ENCODE measurements at places on chromosomes 12 and 14.

GRCh38 chr12:132116709-132117557, 27.2 kb downstream of the DDX51 start:
- DNase-seq, result no peak

GRCh38 chr12:28158353-28158752, 31.9 kb upstream of the CCDC91 start:
- DNase-seq, result no peak

GRCh38 chr12:132489602-132490266, at the start of gene FBRSL1:
TSS of gene FBRSL1 (plus strand) at chr12:132490151.
- DNase-seq, result peak; percentile 84

GRCh38 chr14:42322531-42323284, 716.0 kb downstream of the LRFN5 start:
- DNase-seq, result no peak

DNA sequence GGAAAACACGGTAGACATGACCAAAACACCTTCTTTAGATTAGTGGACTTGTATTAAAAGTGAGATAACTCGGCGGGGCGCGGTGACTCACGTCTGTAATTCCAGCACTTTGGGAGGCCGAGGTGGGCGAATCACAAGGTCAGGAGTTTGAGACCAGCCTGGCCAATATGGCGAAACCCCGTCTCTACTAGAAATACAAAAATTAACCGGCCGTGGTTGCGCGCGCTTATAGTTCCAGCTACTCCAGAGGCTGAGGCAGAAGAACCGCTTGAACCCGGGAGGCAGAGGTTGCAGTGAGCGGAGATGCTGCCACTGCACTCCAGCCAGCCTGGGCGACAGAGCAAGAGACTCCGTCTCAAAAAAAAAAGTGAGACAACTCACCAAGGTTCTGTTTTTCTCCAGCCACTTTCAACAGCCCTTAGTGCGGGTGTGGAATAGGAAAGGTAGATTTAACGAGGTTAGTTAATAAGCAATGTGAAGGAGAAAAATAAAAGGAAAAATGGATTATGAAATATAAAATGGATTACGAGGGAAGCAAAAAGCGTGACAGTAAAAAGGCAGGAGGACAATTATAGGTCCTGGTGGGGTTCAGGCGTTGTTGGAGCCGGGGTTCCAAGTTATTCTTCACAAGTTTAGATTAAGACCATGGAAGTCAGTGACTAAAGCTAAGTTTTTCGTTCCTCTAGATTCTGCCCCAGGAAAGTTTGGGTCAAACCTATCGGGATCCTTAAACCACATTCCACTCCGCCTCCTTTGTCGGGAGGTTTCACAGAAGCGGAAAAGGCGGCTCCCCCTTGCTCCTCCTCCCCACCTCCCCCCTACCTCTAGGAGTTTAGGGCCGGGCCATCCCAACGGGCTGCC, 534 bp downstream of the PPP2R3C start:
- DNase-seq, result no peak

- no peak for DNase-seq
These were observed 5.1 kb downstream of the CDH24 start for GRCh38 chr14:23052182-23052623.

DNA sequence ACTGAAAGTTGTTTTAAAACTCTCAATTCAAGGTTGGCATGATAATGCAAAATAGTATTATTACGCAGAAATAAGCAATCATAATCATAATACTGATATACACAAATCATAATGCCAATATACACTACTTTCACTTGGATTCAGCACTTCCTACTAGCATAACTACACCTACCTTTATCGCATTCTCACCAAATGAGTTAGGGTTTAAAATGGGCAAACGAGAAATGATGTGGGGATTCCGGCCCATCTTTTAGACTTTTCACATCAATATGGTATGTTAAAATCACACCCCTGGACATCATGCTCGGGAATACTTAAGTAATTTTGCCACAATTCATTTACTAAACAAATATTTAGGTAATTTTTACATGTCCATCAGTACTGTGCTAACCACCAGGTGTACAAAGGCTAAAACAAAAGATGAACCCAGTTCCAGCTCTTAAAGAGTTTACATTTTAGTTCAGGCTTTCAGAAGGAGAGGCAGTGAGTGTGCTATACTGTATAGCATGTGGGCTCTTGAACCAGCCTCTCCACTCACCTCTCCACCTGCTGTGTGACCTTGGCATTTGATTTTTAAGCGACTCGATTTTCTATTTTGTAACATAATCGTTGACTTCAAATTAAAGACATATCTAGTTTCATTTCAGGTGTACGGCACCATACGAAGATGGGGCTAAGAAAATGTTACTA, 1.1 kb upstream of the USP15 start:
- no peak for DNase-seq

DNA sequence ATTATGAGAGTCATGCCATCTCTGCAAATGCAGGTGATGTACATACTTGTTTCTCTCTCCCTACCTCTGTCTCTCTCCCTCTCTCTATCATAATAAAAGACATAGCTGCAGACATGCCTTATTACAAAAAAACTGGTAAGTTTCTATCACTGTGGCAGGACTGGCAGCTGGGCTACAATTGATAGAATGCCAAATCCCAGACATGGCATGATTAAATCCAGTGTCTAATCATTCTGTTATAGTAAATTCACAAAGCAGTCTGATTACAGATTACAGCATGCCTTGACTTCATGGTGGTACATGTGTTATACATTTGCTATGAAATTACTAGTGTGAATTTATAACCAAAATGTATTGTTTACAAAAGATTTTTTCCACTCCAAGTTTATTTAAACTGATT, 854.7 kb downstream of the TMTC2 start:
- DNase-seq, result no peak

DNA sequence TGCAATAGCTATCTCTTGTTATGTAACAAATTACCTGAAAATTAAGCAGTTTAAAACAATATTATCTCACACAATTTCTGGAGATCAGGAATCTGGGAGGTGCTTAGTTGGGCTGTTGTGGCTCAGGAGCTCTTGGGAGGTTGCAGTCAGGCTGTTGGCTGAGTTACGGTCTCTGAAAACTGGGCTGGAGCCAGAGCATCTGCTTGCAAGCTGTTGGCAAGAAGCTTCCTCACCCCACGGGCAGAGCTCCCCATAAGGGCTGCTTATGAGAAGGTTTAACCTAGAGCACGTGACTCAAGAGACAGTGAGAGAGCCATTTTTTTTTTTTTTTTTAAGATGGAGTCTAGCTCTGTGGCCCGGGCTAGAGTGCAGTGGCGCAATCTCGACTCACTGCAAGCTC, 346.8 kb downstream of the ATP23 start:
- DNase-seq, result no peak

- DNase-seq, result no peak
These were observed 69.6 kb upstream of the PRMT8 start for GRCh38 chr12:3421191-3421978.

GRCh38 chr12:127489061-127489460, 777.9 kb upstream of the TMEM132C start:
- DNase-seq, result no peak

DNA sequence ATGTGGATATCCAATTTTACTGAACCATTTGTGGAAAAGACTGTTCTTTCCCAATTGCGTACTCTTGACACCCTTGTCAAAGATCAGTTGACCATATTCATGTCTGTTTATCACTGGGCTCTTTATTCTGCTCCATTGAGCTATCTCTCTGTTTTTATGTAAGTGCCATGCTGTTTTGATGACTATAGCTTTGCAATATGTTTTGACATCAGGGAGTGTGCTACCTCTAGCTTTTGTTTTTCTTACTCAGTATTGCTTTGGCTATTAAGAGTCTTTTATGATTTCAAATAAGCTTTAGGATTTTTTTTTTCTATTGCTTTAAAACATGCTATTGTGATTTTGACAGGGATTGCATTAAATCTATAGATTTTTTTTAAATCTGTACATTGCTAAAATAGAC, 194.3 kb downstream of the SNAPC1 start:
- no peak for DNase-seq

DNA sequence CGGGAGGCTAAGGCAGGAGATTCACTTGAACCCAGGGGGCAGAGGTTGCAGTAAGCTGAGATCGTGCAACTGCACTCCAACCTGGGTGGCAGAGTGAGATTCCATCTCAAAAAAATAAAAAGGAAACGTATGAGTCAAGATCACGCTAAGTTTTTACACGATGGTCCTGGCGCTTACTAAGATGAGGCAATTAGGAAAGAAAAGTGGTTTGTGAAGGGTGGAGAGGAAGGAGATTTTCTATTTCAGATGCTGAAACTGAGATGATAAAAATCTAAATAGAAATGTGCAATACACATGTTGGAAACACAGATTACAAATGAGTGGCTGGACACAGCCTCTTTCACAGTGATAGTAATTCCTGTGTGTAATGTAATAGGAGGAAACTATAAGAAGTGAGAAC, 63.2 kb downstream of the KDM5A start:
- no peak for DNase-seq

GRCh38 chr12:2902272-2902880, 11.7 kb downstream of the TULP3 start:
- no peak for DNase-seq

GRCh38 chr12:120356567-120357030, 12.4 kb downstream of the MSI1 start:
- peak; percentile 57 for DNase-seq

DNA sequence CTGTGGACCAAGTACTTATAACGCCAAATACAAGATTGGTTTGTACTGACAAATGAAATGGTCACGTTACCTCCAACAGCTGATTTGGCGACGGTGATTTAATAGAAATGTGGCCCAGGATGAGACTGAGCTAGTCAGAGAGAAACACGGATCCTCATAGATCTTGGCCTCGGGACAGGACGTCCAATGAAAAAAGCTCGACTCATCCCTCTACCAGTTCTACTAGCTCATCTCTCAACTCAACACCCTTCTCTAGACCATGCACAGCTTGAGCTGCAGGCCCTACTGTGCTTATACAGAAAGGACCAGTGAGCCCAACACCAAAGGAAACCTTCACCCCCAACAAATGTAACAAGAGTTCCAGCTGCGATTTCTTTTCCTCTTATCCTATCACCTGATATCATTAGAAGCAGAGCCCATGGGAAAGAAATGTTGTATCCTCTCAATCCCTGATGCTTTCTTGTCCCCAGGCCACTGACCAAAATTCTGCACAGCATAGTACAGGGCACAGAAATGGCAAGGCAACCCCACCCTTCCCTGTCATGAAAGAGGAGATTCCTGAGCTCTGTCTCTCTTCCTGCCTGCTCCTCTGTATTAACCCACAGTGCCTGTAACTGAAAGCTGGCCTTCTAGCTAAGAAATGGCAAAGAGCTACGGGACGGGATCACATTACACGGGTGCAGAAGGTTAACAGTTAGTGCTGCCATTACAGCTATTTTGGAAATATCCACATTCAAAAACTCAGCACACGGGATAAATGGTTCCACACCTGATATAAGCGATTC, 39.2 kb downstream of the DICER1 start:
- no peak for DNase-seq

- DNase-seq, result no peak
These were observed 698.9 kb downstream of the BCL11B start for GRCh38 chr14:98573082-98573481.

DNA sequence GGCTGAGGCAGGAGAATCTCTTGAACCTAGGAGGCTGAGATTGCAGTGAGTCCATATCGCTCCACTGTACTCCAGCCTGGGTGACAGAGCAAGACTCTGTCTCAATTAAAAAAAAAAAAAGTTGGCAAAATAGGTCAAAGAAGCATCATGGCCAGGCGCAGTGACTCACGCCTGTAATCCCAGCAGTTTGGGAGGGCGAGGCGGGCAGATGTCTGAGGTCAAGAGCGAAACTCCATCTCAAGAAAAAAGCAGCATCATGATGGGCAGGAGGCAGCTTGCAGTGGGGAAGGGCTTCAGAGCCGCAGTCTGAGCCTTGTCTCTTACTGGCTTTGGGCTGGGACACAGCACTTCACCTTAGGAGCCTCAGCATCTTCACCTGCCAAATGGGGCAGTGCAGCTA, 21.4 kb downstream of the TEAD4 start:
- DNase-seq, result no peak

- no peak for DNase-seq
These were observed 6.2 kb downstream of the TSPAN9 start for GRCh38 chr12:3083241-3083920.

DNA sequence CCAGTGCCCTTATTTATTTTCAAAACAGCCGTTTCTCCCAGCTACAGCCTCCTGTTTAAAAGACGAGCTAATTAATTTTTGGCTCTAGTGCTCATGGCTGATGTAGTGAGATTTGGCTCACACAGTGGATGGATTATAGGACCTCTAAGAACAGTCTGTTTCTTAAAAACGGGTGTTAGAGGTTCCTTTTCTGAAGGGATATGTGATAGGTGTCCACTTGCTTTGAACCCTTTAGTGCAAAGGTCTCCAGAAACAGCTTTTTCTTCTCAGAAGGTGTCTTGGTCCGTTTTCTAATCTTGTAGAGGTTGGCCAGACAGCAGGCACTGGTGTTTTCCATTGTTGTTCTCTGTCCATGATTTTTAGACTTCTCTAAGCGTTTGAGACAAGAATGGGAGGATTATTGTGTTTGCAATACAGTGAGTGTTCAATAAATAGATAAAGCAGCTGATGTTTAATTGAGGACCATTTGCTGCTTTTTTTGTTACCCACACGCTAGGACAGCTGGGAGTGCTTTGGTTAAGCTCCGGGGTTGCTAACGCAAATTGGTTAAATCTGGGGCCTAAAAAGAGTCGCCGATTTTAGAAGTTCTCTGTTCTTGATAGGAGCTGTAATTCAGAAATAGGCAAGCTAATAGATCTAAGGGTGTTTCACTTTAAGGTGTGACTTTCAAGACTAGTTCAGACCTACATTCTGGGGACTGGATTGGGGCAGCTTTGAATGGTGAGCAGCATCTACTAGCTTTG, 1.0 kb downstream of the BORCS5 start:
- no peak for DNase-seq

DNA sequence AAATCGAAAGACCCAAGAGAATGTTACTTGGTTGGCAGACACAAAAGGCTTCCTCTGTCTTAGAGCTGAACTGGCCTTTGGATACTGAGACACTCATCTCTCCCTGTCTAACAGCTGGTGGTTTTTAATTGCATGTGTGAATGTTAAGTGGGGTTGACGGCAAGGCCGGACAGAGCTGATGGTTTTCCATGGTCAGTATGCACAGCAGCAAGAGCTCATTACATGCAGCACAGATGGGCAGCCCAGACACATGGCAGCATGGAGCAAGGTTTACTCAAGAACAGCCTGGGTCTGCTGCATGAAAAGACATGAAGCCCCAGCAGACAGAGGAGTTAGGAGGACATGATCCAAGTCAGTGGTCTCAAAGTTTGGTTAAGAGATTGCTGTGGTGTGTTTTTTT, 27.8 kb upstream of the CACNA2D4 start:
- no peak for DNase-seq

GRCh38 chr14:69303086-69303485, 43.1 kb downstream of the GALNT16 start:
- DNase-seq, result no peak

- no peak for DNase-seq
These were observed 350.1 kb downstream of the CCDC91 start for GRCh38 chr12:28540324-28540714.

GRCh38 chr12:98490501-98491453, 24.6 kb upstream of the TMPO start:
- peak; percentile 65 for DNase-seq

DNA sequence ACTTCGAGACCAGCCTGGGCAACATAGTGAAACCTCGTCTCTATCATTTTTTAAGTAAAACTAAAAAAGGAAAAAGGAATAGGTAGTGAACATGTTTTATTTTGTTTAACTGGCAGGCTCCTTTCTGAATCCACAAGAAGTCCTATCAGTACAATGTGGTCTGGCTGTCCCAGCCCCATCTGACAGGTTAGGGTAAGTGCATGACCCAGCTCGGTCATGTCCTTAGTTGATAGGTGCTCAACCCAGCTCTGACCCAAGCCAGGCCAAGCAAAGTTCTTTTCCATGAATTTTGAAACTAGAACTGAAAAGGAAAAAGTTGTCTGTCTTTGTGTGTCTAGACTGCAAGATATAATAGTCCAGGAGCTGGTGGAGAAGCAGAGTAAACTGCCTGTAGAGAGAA, 4.7 kb upstream of the NRDE2 start:
- DNase-seq, result no peak

All from stimulated activated CD8-positive, alpha-beta memory T cell treated with anti-CD3 and anti-CD28 coated beads, Interleukin-7, amount 100 ng/mL, for 24 hours (primary cell).